ENCODE measurements at places on chromosomes 5 and 9. TPM values are rescaled to one million over a fixed set of nuclear protein-coding genes. Genes with fewer than 3 reads are reported as not detected.

DNA sequence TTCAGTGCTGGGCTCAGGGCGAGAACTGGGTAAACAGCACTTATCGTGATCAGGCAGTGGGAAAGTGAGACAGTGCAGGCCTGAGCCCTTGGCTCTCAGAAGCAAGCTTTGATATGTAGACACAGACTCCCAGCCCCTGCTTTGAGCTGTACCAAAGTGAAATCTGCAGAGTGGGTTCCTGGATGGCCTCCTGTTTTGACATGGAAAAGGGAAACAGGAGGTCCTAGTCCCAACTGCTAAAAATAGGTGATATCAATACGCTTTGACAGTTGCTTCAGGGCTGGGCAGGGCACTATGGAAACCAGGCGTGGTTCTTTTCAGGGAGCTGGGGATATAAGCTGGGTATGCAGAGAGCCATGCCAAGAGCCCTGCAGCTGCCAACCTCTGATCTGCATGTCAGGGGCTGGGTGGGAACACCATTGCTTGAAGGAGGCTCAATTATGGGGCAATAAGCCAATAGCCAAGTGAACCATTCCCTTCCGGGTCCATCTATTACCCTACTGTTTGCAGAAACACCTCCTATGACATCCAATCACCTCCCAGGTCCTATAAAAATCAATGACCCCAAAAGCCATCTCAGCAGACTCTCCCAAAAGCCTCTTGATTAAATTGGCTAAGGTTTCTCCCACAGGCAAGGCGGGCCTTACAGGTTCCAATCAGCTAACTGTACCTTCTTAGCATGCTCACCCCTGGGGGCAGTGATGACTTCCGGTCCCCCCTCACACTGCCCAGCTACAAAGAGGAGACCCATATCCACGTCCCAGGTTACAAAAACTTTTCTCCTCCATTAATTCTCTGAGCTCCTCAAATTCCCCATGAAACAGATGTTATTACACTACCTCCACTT lies 45.8 kb downstream of the EPB41L4B start:
- peak; percentile 56 for DNase-seq

GRCh38 chr9:104386425-104387069 lies 117.5 kb upstream of the OR13F1 start:
- peak; percentile 61 for DNase-seq

DNA sequence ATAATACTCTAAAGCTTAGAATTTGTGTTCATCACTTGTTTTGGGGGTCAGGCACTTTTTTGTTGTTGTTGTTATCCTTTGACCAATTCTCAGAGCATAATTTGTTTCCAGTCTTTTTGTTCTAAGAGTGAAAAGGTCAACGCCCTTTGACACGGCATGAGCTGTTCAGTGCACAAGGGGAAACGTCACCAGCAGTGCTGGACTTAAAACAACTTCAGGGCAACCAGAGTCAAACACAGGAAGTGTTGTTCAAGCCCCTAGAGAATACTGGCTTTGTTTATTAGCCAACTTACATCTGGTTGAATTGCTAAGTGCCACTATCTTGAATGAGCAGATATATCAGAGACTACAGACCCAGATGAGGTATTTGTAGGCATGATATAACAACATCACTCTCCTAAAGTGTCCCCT lies 368.9 kb downstream of the TMEM161B start:
- DNase-seq: peak; percentile 2

Gene KLF4
- 59.0 TPM for total RNA-seq

DNA sequence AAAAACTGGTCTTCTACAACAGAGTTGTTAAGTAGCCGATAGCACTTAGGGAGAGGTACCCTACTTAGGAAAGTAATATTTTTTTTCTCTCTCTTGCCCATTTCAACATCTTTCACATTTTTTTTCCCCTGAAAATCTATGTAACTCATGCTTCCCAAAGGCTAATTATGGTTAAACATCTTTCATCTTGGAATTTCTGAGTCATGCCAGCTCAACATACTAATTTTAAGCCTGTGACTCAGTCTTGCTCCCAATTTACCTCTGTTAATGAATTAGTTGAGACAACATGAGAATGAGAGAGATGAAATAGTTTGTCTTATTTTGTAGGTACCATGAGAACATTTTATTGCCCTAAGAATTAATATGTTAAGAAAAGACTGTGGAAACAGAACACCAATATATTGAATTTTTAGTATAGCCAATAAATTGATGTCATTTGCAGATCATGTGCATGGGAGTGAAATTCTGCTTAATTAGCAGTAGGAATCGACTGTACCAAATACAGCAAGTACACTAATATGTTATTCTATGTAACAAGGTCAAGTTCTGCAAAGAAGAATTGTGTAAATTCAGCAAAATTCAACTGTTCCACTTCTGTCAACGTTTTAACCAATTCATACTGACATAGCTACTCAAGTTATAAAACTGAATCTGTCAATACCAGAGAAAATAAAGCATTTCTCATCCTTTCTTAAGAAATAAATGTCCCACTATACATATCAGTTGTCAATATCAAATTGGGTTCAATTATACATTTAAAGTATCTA lies 550.0 kb downstream of the PTPRD start:
- DNase-seq: no peak

DNA sequence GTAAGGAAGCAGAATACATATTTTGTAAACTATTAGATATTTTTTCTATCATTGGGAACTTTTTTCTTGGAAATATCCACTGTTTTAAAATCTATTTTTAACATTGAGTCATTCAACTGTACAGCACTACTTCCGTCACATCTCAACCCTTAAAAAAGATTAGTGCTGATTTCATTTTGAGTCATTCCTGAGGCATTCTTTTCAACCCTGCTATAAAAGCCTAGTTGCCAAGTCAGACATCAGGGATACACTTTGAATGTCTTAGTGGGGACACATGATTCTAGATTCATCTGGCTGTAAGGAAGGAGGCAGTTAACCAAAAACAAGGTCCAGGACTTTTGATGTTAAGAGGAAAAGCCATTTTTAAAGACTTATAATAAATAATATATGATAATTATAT lies 160.9 kb downstream of the GIN1 start:
- DNase-seq: peak; percentile 75

Gene PWWP2A
- total RNA-seq: 36.1 TPM

DNA sequence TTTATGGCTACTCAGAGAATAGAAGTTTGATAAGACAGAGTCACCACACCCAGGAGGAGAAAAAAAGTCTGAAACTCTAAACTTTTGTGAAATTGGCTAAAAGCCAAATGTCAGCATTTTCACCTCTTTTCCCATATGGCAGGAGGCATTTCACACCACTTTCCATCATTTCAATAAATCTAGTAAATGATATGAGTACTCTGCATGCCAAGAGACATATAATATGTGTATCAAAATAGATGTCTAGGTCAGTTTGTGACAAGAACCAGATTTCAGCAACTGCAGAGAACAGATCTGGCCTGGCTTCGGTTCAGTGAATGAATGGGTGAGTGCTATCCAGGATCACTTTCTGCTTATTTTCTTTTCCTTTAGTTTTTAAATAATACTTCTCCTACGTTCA lies 470.8 kb downstream of the ENC1 start:
- peak; percentile 92 for DNase-seq

GRCh38 chr5:132437604-132438266 lies 52.8 kb downstream of the IRF1 start:
- DNase-seq: peak; percentile 91

GRCh38 chr5:671459-672328 lies 21.5 kb downstream of the TPPP start:
- peak; percentile 63 for DNase-seq

Gene CCDC183
- total RNA-seq: not detected

Gene ANKDD1B
- 6.0 TPM for total RNA-seq

GRCh38 chr9:93978551-93978950 lies 23.4 kb upstream of the BARX1 start:
- DNase-seq: no peak

GRCh38 chr9:123438821-123439220 lies 82.8 kb downstream of the CRB2 start:
- peak; percentile 18 for DNase-seq

GRCh38 chr5:154214371-154215106 lies 24.0 kb downstream of the GALNT10 start:
- DNase-seq: no peak

DNA sequence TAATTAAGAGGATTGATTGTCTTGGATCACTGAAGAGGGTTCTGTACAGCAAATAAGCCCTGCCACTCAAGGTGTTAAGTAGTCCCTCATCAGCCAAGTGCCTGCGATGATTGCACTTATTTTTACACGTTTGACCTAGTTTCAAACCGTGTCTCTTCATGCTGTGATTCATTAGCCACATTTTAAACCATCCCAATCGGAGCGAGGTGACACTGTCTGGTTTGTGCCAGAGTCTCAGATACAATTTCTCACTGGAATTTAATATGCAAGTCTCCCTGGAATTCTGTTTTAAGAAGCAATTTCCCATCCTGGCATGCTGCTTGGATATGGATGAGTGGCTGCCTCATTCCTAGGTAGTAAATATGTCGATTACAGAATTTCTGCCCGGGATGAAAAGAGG lies 1.6 kb downstream of the INSYN2B start:
- no peak for DNase-seq

DNA sequence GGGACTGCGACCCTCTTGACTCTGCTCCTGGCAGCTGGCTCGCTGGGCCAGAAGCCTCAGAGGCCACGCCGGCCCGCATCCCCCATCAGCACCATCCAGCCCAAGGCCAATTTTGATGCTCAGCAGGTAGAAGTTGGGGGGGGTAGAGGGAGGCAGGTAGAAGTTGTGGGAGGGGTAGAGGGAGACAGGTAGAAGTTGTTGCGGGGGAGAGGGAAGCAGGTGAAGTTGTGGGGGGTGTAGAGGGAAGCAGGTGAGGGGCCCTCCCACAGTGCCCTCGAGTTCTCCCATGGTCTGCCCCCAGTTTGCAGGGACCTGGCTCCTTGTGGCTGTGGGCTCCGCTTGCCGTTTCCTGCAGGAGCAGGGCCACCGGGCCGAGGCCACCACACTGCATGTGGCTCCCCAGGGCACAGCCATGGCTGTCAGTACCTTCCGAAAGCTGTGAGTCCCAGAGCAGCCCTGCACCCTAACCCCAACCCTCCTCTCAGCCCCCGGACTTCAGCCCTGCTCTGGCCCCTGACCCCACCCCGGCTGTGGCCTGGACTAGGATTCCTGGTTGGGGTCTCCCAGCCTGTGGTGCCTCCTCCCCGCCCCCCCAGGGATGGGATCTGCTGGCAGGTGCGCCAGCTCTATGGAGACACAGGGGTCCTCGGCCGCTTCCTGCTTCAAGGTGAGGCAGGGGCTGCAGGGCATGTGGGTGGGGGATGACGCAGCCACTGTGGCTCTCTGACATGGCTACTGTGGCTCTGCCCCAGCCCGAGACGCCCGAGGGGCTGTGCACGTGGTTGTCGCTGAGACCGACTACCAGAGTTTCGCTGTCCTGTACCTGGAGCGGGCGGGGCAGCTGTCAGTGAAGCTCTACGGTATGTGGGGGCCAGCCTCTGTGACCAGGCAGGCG lies 537 bp downstream of the C8G start:
- no peak for DNase-seq

Gene TAF11L10
- total RNA-seq: 16.4 TPM

DNA sequence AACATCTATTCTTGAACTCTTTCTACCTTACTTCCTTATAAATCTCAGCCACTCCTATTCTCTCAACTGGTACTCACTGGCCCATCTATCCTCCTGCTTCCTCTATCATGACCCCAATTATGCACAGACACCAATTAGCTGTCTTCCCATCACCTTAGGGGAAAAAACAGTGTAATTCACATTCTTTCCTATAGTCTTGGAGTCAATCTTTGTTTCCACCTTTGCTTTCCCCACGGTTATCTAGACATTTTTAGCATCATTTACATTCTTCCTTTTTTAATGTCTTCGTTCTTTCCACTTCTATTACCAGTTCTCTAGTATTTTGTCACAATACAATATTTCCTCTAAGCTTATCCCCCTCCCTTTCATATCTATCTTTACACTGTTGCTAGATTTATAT lies 449.4 kb downstream of the TMEM38B start:
- DNase-seq: no peak

Gene GRIN3A
- 8.7 TPM for total RNA-seq

DNA sequence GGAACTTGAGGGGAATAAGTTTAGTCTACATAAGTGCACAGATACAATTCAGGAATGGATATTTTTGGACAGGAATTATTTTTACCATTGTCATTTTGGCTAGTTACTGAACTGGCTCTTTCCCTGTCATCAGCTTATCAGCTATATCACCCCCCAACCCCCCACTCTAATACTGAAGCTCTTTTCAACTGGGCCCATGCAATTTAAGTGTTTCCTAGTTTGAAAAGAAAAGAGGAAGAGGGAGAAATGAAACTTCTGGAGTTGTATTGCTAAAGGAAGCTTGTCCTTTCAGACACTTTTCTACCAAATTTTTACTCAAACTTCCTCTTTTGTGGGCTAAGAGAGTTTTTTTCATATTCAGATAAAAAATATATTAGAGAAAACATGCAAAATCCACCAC lies 18.5 kb upstream of the TIMD4 start:
- DNase-seq: peak; percentile 5

Gene FOXI1
- 0.48 TPM for total RNA-seq

DNA sequence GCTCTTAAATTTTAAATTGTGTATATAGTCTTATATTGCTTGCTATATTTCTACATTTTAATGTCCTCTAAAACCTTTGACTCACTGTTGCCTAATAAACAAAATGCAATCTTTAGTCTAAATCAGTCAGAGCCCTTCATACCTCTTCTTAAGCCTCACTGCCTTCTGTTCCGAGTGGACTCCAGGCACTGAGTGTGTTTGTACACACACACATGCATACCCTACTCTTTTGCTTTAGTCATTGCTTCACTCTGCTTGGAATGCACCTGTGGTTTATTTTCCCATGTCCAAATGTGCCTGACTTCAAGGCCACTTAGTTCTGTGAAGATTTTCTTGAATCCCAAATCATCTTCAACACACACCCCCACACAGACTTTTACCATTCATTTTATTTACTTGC lies 60.9 kb downstream of the SLC12A2 start:
- no peak for DNase-seq

- DNase-seq: no peak
These were observed 275.9 kb downstream of the ACTL7B start for GRCh38 chr9:108579757-108580439.

Gene FBP1
- total RNA-seq: not detected

- no peak for DNase-seq
These were observed 5.7 kb downstream of the EQTN start for GRCh38 chr9:27291292-27291691.

- DNase-seq: no peak
These were observed 761.3 kb upstream of the DMAC1 start for GRCh38 chr9:8560560-8561525.

DNA sequence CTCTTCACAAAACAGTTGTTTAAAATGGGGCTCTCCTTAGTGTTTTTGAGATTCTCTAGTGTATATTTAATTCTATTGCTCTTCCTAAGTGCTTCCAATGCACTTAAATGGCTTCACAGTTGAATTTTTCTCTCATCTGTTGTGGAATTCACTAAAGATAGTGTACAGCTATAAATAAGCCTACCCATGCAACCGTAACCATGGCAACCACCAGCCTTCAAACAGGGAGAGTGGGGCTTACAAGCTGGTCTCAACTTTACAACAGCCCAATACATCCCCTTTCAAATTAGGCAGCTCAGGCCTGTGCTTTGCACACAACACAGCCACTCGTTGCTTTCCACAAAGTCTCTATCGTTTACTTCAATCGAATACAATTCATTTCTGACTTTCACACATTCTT lies 144.0 kb upstream of the PLPPR1 start:
- peak; percentile 27 for DNase-seq

Measured in umbilical cord (tissue), 2 donors.